ENCODE measurements at places on chromosomes 1 and 21. TPM values are rescaled to one million over a fixed set of nuclear protein-coding genes. Genes with fewer than 3 reads are reported as not detected.

TP73 gene
- total RNA-seq, result 1.5 TPM

GBP3 gene
- total RNA-seq, result not detected

WDR64 gene
- total RNA-seq, result not detected

PGLYRP3 gene
- not detected for total RNA-seq

GRCh38 chr1:26162220-26162709, 3.4 kb downstream of the FAM110D start:
- DNase-seq, result no peak

GRCh38 chr1:40422630-40423263, 27.5 kb upstream of the ZFP69B start:
- DNase-seq, result no peak
